ENCODE measurements at places on chromosomes 5 and 9.

DNA sequence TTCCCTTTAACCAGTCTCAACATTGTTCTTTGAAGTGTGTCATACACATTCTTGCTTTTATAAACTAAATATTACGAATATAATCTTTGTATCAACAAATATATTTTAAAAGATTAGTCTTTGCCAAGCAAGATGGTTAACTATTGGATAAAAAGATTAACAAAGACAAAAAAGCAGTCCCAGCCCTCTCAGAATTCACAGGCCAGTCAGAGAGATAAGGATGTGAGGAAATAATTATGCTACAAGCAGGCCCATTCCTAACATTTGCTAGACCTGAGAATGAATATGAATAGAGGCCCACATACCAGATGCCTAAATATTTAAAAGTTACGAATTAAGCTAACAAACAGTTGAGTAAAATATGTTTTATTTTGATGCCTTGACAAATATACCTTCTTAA lies 457.7 kb downstream of the CETN3 start:
- DNase-seq: no peak

- no peak for DNase-seq
Observed at GRCh38 chr5:160450164-160450932, 28.7 kb downstream of the PTTG1 start.

GRCh38 chr9:70479880-70480291 lies 65.4 kb upstream of the KLF9 start:
- DNase-seq: no peak

GRCh38 chr9:130522233-130522808 lies 57.1 kb upstream of the FUBP3 start:
- DNase-seq: no peak

Measured in T-helper 17 cell (primary cell).